Activated CD4-positive, alpha-beta T cell treated with anti-CD3 and anti-CD28 coated beads, Interleukin-2, amount 50 U/mL, for 24 hours (primary cell): ENCODE measurements at places on chromosomes 6 and 20.

GRCh38 chr6:10531503-10531902 lies 10.4 kb downstream of the GCNT2 start:
- DNase-seq = no peak

GRCh38 chr20:38157635-38158495 lies 7.2 kb downstream of the TGM2 start:
- DNase-seq = no peak

- DNase-seq = no peak
These were observed 17.2 kb upstream of the NCR2 start for GRCh38 chr6:41318261-41318653.

- no peak for DNase-seq
These were observed 152.7 kb downstream of the CD83 start for GRCh38 chr6:14270142-14270893.

DNA sequence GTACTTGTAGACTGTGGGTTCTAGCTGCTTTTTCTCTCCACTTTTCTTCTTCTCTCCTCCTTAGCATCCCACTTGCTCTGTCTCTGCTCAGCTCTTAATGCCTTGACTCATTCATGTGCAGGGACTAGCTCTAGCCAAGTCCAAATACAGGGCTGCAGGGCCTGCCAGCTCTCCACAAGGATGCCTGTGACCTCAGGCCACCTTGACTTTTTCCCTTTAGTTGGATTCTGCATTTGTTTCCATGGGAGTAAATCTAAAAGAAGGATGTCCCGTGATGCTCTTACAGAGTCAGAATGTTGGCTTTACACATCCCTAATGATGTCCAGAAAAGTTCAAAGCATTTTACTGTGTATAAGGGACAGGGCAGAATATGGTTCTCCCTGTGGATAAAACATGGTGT lies 101.8 kb upstream of the PREP start:
- DNase-seq = no peak

DNA sequence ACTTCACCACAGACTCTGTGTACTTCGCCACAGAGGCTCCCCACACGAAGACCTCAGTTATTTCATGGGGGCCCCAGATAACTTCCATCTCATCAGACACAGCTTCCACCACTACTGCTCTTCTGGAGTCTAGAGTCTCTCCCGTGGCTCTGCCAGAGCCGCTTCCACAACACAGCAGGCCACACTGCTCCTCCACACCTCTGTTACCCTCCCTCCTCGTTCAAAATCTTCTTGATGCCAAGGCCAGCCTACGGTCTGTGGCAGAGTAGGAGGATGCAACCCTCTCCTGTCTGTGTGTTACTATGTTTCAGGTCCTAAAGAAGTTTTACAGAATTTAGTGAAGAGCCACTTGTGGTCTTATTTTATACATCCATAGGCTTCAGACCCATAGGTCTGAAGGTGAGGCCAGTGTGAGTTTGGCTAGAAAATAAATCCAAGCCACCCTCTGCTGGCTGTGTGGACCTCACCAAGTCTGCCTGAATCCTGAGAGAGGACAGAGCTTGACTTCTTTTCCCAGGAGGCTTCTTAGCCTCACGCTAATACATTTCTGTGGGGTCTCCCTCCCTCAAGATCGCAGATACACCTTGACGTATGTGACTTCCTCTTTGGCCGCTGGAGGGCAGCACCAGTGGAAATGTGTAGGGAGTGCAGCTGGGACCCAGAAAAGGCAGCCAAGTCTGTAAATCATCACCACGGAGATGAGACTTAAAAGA lies 197.7 kb downstream of the FAXC start:
- DNase-seq = peak; percentile 1

DNA sequence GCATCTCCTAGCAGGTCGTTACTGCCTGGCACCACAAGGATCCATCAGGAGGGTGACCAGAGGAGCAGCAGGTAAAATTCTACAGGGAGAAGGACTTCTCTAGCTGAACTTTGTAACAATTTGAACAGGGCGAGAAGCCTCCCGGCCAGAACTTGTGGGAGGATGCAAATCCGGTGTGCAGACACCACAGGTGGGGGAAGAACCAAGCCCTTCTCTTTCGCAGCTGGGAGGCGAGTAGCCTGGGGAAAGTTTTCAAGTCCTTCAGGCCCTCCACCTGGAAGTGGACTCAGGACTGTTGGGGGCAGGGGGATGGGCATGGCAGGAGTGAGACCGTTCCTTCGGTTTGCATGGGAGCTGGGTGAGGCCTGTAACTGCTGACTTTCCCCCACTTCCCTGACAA lies 42.7 kb upstream of the FAM210B start:
- no peak for DNase-seq

DNA sequence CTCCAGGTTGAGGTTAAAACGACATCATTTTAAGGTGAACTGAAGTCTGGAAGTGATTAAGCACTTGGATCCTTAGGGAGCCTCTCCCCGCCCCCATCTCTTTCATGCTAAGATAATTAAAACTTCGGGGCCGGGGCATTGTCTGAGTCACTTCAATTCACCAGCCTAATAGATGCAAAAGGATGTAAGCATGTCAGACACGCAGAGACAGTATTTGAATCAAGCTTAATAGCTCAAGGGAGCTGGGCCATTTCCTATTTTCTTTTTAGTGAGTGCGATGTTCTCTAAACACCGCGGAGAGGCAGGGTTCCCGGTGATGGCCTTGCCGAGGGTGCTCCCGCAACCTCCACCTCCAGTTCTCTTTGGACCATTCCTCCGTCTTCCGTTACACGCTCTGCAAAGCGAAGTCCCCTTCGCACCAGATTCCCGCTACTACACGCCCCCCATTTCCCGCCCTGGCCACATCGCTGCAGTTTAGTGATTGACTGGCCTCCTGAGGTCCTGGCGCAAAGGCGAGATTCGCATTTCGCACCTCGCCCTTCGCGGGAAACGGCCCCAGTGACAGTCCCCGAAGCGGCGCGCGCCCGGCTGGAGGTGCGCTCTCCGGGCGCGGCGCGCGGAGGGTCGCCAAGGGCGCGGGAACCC lies 516 bp upstream of the IRF4 start:
- DNase-seq = no peak

- DNase-seq = no peak
These were observed 104.8 kb downstream of the AGPAT4 start for GRCh38 chr6:161169035-161169434.

GRCh38 chr20:7308163-7308562 lies 540.7 kb downstream of the BMP2 start:
- no peak for DNase-seq

- DNase-seq = no peak
These were observed 98.4 kb upstream of the MAN1A1 start for GRCh38 chr6:119447921-119448320.

GRCh38 chr6:166877906-166878305 lies 78.4 kb downstream of the RNASET2 start:
- no peak for DNase-seq

GRCh38 chr6:90759664-90760063 lies 172.8 kb upstream of the MAP3K7 start:
- no peak for DNase-seq

DNA sequence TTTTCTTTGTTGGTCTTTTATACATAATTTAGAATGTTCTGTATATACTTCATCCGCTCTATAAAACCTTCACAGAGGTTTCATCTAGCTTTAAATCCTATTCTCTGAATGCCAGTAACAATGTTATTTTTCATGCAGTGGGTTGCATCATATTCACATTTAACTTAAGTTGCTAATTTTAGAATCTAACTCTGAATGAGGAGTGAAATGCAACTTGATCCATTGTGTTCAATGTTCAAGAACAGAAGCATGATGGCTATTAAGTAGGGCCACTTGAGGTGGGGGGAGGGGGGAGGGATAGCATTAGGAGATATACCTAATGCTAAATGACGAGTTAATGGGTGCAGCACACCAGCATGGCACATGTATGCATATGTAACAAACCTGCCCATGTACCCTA lies 224.5 kb downstream of the NKAIN2 start:
- DNase-seq = no peak

GRCh38 chr20:42190084-42190483 lies 571.9 kb upstream of the CHD6 start:
- DNase-seq = no peak

GRCh38 chr6:3209114-3210023 lies 18.1 kb downstream of the TUBB2B start:
- peak; percentile 55 for DNase-seq

DNA sequence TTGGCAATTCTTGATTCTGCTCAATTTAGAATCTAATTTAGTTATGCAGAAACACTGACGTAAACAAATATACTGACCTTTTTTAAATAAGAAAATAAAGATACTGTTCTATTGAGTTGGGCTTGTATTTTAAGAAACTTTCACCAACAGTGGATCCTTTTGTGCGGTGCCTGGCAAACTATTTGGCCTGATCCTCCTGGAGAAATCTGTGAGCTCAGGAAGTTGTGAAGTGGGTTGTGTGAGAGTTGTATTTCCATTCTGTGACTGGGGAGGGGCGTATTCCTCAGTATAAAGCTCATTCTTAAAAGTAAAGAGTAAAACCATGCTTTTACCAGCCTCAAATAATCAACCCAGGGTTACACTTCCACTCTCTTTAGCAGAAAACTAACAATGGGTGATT lies 85.6 kb downstream of the SEL1L2 start:
- DNase-seq = no peak

GRCh38 chr20:4919047-4919704 lies 82.1 kb downstream of the SLC23A2 start:
- DNase-seq = no peak

- DNase-seq = no peak
These were observed 151.2 kb downstream of the TFAP2C start for GRCh38 chr20:56780266-56780665.

- no peak for DNase-seq
These were observed 26.1 kb downstream of the C6orf52 start for GRCh38 chr6:10668126-10668917.

GRCh38 chr20:24649787-24650490 lies 180.5 kb downstream of the SYNDIG1 start:
- no peak for DNase-seq

- DNase-seq = no peak
These were observed 77.8 kb downstream of the PKHD1 start for GRCh38 chr6:52009466-52010140.

GRCh38 chr6:44572346-44572745 lies 184.8 kb downstream of the CDC5L start:
- no peak for DNase-seq

- no peak for DNase-seq
These were observed 83.4 kb upstream of the PRL start for GRCh38 chr6:22380236-22380635.

GRCh38 chr6:2547355-2547754 lies 203.4 kb downstream of the MYLK4 start:
- DNase-seq = no peak

DNA sequence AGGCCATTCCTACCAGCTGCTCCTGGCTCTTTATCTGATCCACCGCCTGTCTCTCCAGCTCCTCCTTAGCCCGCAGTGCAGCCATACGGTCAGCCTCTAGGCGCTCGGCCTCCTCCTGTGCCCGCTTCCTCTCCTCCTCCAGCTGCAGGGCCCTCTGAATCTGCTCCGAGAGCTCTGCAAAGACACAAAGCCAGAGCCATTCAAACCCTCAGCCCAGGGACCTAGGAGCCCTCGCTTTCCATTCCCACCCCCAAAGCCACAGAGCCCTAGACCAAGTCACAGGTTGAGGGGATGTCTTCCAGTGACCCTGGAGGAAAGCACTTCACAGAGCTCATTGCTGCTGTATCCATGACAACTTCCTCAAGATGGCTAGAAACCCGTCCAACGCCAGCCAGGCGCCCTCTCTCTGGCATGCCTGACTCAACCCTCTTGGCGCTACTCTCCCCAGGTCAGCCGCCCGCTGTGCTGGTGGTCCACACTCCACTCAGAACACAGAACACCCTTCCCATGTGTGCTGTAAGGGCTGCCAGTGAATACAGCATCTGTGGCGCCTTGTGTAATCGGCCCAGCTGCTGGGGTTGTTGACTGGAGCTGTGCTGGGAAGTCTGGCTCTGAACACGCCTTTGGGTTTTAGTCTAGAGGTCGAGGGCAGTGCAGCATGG lies 49.3 kb downstream of the EZR start:
- no peak for DNase-seq

DNA sequence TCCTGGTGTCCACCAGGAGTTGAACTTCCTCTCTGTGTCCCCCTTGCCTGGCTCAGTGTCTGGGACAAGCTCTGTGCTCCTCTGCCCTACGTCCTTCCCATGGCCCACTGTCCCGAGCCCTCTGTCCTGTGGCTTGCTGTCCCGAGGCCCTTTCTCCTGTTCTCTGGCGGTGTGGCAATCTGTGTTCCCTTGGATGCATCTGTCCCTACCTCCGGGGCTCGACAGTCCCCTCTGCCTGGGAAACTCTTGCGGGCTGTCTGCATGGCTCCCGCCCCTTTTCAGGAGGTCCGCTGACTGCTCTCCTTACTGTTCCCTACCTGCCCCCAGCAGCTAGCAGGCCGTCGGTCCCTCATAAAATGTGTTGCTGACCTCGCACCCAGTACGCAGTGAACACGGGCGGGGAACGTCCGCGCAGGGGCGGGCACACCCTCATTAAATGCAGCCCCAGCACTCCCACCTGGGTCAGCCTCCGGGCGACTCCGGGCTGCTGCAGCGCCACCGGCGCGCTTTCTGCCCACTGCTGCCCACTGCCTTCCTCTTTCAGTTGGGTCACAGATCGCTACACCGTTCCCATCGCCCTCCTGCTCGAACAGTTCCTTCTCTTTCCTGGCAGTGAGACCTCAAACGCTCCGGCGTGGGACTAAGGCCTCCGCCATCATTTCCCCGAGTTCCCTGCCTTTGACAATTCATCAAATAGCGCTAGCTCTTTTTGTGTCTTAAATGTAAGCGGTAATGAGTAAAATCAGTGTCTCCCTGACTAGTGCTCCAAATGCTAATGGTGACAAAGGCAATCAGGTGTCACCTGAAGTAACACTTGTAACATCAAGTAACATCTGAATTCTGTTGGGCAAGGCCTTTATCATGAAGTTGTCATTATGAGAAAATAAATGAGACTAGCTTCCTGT lies 60.5 kb downstream of the RSPH3 start:
- no peak for DNase-seq

GRCh38 chr6:29629571-29629970 lies 3.4 kb downstream of the GABBR1 start:
- no peak for DNase-seq

GRCh38 chr6:149306967-149307366 lies 10.5 kb upstream of the TAB2 start:
- no peak for DNase-seq

DNA sequence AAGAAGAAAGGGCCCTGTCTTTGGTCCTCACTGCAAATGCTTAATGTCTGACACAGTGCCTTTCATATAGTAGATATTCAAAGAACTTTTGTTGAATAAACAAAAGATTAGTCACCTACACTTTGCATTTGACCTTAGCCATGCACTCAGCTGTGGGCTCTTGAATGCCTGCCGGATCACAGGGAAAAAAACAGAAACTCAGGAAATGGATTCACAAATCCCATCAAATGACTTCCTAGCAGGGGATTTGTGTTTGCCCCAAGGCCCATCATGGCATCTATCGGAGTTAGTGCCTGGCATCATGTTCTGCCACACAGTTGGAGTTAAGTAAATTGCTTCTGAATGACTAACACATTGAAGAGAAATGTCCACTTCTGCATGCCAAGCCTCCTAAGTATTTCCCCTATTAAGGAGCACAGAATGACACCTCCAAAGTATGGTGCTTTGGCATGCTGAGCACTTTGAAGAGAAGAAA lies 72.3 kb upstream of the DST start:
- no peak for DNase-seq
